ENCODE measurements at places on chromosomes 16 and 17.

GRCh38 chr16:77739559-77739892 is 17.2 kb downstream of the NUDT7 start:
- DNase-seq: no peak

GRCh38 chr16:65271996-65272395 is 150.1 kb upstream of the CDH11 start:
- DNase-seq: no peak

DNA sequence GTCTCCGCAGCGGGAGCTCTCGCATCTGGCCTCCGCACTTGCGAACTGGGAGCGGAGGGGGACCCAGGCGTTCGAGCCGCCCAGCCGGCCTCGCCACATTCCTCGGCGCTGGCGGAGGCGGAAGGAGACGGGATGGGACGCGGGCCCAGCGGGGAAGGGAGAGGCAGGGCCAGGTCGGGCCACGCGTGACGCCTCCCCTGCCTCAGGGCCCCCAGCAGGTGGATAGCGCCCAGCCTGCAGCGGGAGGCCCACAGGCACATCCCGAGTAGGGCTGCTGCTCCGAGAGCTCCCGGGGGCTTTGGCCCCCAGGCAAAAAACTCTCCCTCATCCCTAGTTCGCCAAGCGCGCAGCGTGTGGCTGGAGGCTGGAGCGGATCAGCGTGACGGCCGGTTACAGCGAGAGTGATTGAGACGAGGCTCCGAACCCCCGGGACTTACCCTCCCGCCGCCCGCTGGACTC is 800 bp downstream of the PLEKHH3 start:
- DNase-seq: no peak

DNA sequence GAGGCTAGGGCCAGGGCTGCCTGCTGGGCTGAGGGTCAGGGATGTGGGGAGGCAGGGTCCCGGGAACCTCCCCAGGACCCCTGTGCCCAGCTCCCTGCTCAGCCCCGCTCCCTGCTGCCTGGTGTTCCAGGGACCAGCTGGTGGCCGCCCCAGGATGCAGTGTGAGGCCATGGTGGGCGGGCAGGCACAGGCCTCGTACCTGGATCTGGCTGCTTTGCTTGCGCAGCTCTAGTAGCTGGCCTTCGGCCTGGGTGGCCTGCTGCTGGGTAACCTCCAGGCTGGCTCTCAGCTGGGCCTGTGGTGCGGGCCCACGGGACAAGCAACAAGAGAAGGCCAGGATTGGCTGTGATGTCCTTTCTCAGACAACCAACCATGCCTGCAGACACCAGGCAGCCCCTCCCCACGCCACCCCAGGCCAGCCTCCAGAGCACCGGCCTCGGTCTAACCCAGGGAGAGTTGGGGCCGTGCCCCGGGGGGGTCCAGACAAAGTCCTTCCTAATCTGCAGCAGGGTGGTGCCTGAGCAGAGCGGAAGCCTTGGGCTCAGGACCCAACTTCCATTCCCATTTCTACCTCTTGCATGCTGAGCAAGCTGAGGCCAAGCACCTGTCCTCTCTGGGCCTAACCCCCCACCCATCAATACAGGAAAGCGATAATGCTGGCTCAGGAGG is 4.1 kb downstream of the TRIM65 start:
- no peak for DNase-seq

DNA sequence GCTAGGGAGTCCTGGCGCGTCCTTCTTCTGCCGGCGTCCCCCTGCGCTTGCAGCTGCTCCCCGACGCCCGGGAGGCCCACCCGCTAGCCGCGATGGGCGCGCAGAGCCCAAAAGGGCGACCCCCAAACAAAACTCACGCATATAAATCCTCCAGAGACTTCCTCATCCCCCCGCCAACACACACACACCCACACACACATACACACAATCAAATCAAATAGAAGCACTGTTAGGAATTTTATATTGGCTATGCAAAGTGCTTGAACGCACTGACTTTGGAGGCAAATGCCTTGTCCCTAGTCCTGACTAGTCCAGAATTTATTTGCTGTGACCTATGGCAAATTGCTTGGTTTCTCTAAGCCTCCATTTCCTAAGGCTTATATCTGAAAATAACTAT is 23.8 kb upstream of the CRYM start:
- no peak for DNase-seq

DNA sequence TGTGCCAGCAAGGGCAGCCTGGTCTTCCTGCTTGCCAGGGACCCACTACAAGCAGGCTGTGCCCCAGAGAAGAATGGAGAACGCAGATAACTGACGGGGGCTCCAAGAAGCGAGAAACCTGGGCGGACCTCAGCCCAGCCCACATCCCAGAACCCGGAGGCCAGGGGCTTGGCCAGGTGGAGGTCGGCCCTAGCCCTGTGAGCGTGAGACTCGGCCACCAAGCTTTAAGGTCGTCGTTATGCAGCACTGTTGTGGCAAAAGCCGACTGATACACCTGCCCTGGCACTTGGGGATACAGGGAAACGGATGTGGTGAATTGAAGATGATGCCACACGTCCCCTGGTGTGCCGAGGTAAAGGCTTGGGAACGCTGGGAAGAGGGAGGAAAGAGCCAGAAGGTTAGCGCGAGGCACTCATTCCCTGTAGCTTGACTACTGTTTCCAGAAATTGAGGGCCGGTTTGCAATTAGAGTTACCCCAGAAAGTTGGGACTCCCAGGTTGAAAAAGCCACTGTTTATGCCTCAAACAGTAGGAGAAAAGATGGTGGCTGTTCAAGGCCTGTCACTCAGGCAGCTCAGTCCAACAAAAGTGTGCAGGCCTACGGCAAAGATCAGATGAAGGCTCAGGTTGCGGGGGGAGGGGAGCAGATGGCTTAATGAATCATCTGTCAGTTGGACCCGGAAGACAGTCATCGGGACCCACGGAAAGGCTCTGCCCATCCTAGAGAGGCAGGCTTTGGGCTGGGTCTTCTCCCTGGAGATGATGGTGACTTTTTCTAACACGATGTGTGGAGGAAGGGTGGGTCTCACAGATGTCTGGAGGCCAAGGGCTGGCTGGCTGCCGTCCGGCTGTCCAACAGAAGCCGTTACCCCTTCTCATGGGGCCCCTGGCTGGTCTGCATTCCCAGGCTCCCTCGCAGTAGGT is 45.6 kb upstream of the BAHCC1 start:
- DNase-seq: no peak
